ENCODE measurements at places on chromosomes 3 and 15.

DNA sequence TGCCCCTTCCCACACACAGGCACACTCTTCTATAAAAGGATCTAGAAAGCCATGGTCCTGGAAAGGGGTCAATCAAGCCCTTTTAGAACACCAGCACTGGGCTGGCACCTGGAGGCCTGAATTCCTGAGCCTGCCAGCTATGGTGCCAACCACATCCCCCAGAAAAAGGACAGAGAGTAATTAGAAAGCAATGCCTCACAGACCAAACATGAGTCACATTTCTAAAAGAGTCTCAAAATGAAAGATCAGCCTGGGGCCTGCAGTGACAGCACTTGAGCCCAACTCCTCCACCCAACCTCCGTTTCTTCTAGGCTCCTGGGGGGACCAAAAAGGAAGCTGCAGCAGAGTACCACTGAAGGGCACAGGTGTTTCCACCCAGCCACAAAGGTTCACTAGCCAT lies 14.1 kb downstream of the MYLK start:
- DNase-seq, result no peak

GRCh38 chr3:133117342-133117741 lies 79.2 kb downstream of the TMEM108 start:
- DNase-seq, result no peak

GRCh38 chr3:33016846-33017405 lies 65.5 kb downstream of the CCR4 start:
- DNase-seq, result no peak

- DNase-seq, result no peak
These were observed 2.3 kb downstream of the CCK start for GRCh38 chr3:42263354-42264346.

DNA sequence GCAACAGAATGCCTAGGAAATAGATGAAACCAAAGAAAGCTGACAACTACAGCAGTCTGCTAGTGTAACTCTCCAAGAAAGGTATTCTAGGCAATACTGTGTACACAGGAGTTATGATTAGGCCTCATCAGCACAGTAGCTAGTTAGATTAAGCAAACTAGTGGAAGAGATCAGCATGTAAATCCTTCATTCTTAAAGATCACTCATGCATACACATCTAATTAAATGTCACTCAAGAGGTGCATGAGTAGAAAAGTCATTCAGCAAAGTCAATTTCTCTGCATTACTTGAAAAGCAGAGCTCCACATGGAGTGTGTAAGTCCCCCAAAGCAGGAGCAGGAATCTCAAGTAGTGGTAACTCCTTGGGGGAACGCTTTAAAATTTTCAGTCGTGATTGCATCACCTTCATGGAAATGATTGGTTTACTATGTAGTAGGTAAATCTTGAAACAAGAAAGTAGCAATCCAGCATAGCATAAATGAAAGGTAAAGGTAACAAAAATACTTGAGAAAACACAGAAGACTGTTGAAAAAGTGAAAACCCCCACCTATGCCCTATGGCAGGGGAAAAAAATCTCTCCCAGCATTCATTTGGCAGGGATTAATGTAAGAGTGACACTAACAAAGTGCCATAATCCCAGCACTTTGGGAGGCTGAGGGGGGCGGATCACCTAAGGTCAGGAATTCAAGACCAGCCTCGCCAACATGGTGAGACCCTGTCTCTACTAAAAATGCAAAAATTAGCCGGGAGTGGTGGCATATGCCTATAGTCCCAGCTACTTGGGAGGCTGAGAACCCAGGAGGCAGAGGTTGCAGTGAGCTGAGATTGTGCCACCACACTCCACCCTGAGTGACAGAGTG lies 29.4 kb upstream of the PPIB start:
- no peak for DNase-seq

GRCh38 chr15:70059476-70060213 lies 38.1 kb downstream of the TLE3 start:
- DNase-seq, result no peak

GRCh38 chr3:168617658-168618057 lies 521.9 kb upstream of the GOLIM4 start:
- DNase-seq, result no peak

DNA sequence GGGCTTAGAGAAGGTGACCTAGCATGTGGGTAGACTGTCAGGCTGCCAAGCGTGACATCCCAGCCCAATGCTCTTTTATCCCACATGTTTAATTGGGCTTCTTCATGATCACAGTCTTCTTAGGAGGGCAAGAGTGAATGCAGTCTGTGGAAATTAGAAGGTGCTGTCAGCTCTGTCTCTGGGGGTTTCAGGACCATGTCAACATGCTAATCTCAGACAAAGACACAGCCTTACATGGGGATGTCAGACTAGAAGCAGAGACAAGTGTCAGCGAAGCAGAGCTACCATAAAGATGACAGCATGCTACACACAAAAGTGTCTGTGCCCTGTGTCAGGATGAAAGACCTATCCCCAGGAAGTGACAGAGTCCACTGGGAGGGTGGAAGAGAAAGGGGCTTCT lies 120.1 kb upstream of the SLC25A36 start:
- no peak for DNase-seq

- no peak for DNase-seq
These were observed 30.2 kb upstream of the CA12 start for GRCh38 chr15:63411866-63412265.

DNA sequence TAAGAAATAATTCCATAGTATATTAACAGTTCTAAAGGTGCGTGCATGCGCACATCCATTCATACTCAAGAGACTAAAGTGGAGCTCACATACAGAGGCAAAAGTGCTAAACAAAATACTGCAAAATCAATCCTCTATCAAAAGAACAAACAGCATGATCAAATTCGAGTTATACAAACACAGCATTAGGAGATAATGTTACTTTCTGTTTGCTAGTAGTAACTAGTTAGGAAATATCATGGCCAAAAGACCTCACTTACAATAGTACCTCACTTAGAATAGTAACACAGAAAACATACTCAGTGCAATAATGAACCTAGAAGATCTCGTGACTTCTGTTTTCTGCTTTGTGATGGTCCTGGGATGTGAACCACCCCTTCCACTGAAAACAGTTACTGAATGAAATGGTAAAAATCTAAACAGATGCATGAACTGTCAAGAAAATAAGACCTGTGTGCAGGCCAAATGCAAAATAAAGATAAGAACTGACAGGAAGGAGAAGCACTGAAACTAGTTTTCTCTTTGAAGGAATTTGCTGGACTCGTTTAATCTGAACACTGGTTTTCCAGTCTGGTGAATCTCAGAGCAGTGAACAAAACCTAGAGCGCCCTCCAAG lies 20.9 kb upstream of the CEMIP start:
- DNase-seq, result no peak

- peak; percentile 37 for DNase-seq
These were observed 2.3 kb downstream of the LNP1 start for GRCh38 chr3:100403362-100404249.

DNA sequence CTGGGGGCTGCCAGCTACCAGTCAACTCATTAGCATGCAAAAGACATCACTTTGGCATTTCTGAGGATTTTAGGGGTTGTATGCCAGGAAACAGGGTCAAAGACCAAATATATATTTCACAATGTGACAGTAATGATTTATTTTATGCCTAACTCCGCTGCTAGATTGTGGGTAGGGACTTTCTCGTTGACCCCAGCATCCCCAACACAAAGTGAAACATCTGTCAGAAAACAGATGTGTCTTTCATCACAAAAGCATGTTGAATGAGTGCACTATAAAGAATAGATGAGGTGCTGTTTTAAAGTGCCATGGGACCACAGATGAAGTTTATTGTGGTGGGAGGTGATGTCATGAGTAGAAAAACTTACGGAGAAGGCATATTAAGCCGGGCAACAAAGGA lies 59.7 kb downstream of the ITPR1 start:
- no peak for DNase-seq

GRCh38 chr3:124881976-124882697 lies 5.0 kb downstream of the ITGB5 start:
- no peak for DNase-seq

DNA sequence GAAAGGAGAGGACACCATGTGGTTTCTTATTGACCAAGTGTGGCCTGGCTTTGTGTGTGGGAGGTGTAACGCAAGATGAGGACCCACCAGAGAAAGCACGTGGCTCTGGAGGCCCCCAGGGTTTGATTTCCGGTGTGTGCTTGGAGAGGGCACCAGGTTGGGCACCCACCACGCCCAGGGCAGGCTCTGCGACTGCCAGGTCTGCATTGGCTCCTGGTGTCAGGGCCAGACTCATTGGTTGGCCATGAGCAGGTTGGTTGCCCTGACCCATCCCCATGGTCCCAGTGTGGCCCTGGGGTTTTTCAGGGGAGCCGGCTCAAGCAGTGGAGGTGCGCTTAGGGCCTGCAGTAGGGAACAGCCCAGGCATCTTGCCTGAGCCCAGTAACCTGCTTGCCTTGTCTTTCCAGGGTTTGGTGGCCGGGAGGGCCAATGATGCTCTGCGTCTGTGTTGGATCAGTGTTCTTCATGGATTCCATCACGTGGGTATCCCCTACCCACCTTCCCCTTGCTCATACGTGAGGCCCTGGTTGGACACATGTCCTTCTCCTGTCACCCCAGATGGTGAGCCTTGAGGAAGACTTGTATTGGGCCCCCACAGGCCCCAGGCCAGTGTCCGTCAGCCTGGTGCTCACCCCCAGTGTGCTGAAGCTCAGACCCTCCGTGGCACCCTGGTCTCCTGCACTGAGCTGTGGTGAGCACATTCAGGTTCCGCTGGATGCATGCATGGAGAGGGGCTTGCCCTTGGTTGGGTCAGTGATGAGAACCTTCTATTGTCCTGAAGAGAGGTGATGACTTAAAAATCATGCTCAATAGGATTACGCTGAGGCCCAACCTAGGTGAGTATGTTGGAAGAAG lies 193.9 kb downstream of the UBE3A start:
- DNase-seq, result no peak

- no peak for DNase-seq
These were observed 80.1 kb downstream of the SNRK start for GRCh38 chr3:43366481-43366880.

- DNase-seq, result no peak
These were observed 5.8 kb upstream of the TUSC2 start for GRCh38 chr3:50333744-50334328.

DNA sequence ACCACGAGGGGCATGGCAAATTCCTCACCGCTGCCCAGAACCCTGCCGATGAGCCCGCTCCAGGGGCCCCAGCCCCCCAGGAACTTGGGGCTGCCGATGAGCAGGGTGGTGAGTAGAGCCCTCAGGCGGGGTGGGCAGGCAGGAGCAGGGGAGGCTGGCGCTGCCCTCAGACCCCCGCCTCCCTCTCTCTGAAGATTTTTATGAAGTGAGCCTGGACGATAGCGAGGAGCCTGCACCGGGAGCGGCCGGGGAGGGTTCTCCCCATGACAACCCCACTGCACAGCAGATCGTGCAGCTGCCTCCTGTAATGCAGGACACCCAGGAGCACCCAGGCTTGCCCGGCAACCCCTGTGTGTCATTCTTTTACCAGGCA lies 56.7 kb upstream of the UBE2Q2 start:
- no peak for DNase-seq

DNA sequence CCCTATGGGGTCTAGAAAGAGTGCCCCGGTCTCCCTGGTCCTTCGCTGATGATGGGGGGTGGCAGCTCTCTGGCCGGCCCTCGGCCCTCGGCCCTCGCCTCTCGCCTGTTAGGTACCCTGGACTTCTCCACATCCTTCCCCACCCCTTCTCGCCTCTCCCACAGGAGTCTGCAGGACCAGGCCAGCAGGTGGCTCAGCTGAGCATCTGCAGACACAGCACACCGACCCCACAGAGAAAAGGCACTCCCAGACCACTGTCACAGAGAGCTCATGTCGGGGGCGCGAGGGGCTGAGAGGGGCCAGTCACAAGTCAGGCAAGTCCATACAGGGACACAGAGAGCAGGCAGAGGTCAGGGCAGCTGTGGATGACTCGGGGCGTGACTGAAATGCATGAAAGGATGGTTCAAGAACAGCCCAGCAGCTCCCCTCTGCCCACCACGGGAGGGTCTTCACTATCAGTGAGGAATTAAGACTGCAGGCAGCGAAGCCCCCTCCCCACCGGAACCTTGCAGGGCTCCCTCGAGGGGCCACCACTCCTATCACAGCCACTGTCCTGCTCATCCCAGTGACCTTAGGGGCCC lies 181.7 kb upstream of the NSMCE3 start:
- no peak for DNase-seq

DNA sequence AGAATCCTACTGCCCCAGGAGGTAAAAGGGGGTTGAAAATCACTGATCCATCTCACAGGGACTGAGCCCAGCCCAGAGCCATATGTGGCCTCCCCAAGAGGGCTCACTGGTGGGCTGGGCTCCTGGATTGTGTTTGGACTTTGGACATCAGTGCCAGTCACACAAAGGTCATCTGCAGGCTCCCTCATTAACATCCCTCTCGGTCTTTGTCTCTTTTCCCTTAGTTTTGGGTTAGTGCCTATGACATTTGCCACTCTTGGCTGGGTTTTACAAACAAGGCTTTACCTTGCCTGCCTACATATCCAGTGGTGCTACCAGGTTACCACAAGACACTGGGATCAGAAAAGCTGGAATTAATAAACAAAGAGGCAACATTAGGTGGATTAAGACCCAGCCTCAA lies 27.9 kb downstream of the IFT122 start:
- no peak for DNase-seq

- no peak for DNase-seq
These were observed 113.3 kb downstream of the IQSEC1 start for GRCh38 chr3:12959838-12960378.

DNA sequence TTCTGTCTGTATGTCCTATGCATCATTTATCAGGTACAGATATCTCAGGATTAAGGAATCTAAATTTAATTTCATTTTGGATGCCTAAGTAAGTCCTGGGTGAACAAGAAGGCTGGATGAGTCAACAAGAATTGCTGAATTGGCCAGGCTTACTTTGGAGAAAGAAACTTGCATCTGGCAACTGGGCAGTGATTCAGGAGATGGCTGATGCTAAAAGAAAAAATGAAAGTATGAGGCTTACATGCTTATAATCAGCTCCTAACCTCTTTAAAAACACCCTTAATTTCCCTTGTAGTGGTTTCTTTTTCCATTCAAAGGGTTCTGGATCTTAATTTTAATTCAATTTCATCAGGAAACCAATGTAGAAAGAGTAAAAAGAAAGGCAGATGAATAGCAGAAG lies 228.8 kb upstream of the PEX5L start:
- DNase-seq, result no peak

DNA sequence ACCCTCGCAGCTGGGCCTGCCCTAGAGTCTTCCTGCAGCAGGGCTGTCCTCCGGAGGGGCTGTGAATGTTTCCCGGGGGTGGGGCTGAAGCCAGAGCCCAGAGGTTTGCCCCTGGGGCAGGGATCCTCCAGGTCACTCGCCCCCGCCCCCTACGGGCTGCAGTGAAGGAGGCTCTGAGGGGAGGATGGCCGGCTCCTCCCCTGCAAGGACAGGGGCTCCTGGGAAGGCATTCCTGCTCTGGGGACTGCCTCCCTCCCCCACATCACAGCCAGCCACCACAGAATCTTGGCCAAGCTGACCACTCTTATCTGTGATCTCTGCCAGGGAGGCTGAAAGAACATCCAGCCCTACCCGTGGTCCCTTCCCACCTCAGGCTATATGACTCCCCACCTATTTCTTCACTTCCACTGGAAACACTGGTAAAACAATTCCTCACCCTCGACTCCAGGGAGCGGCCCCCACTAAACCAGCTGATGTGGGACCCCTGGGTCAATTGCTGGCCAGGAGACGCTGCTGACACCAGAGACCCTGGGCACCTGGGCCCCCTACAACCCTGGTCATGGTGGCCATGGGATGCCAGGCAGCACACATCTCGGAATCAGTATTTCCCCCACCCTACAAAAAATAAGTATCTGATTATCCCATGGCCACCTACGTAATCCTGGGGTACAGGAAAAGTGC lies 66.0 kb downstream of the HMCES start:
- DNase-seq, result no peak

- DNase-seq, result no peak
These were observed 57.8 kb upstream of the ACTC1 start for GRCh38 chr15:34853001-34853758.

- no peak for DNase-seq
These were observed 56.5 kb downstream of the TMEM266 start for GRCh38 chr15:76116138-76116885.
